ENCODE measurements at places on chromosomes 4 and X.

DNA sequence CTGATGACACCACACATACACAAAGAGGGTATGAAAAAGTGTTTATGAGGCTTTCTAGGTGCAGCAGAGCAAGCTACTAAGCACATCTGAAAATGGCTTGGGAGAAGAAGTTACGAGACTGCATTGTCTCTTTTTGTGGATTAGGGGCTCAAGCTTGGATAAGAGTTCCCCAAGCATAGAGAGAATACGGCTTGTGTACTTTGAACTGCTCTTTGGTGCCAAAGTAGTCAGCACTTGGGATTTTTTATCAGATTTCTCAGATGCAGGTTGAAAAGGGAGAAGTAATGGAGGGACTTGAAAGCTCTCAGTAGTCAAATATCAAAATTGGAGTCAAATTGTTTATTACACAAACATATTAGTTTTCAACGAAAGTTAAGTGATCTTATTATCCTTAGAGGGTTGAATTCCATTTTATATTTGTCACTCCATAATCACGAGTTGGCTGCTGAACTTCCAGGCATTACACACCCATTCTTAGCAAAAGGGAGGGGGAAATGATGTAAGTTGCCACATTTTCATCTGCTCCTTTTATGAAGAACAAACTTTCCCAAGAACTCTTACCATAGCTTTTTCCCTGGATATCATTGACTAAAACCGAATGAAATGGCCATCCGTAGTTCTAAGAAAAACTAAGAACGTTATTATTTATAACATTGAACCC, 1904.9 kb downstream of the PCDH7 start:
- no peak overlapping the region for H3K27ac ChIP-seq
- H3K27me3 ChIP-seq = no peaks in the 10 kb centered on the region
- no peaks in the 10 kb centered on the region for H3K36me3 ChIP-seq
- H3K4me3 ChIP-seq = no peak overlapping the region
- no peaks in the 10 kb centered on the region for H3K4me1 ChIP-seq

- H3K27ac ChIP-seq = no peak overlapping the region
- H3K4me3 ChIP-seq = no peak overlapping the region
- DNase-seq = peak; percentile 5
- no peaks in the 10 kb centered on the region for H3K27me3 ChIP-seq
Measured at GRCh38 chr4:82984459-82984858, 26.2 kb downstream of the LIN54 start.

DNA sequence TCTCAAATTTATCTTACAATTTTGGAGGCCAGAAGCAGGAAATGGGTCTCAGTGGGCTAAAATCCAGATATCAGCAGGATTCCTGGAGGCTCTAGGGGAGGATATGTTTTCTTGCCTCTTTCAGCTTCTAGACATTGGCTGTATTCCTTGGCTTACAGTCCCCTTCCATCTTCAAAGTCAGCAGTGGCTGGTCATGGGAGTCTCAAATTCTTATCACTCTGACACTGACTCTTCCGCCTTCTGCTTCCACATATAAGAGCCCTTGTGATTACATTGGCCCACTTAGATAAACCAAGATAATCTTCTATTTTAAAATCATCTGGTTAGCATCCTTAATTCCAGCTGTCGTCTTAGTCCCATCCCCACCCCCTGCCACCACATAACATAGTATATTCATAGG, 113.0 kb downstream of the PCDH7 start:
- H3K36me3 ChIP-seq = no peaks in the 10 kb centered on the region
- no peak overlapping the region for H3K4me3 ChIP-seq
- no peak for DNase-seq
- peaks cover 8% of the 10 kb centered on the region for H3K4me1 ChIP-seq

DNA sequence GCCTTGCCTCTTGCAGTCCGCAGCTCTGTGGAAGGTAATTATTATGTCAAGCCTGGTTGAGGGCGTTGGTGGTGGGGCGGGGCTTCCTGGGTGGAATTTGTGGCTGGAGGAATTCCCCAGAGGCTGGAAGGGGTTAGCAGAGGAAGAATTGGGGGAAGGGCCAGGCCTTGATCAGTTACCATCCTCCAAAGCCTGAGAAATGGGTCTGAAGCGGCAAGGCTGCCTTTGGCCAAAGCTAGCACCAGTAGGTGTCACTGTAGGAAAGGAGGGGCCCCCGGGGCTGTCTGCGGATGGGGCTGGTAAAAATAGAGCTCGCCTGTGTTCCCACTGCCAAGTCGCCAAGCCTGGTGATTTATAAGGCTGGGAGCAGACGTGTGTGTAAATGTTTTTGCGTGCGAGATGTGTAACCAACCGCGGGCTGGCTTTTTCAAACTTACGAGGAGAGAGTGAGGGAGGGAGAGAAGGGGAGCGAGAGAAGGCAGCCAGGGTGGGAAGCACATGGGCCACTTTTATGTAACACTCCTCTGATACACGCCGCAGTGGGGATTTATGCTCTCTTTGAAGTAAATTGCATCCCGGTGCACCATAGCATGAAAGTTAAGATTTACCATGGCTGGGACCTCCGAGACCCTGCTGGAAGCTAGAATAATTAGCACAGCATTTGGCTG, 367.0 kb downstream of the BCOR start:
- H3K27me3 ChIP-seq = no peaks in the 10 kb centered on the region
- H3K27ac ChIP-seq = peak overlapping the region; percentile 2
- H3K4me1 ChIP-seq = peaks cover 29% of the 10 kb centered on the region

DNA sequence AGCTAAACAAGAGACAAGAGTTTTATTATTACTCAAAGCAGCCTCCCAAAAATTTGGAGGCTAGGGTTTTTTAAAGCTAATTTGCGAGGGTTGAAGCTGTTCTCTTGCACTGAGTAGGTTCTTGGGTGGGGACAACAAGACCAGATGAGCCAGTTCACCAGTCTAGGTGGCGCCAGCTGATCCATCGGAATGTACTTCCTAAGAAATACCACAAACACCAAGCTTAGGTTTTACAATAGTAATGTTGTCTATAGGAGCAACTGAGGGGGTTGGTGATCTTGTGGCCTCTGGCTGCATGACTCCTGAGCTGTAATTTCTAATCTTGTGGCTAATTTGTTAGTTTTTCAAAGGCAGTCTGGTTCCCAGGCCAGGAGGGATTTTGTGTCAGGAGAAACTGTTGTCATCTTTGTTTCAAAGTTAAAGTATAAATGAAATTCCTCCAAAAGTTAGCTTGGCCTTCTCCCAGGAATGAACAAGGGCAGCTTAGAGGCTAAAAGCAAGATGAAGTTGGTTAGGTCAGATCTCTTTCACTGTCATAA, 130.6 kb downstream of the SLC7A11 start:
- H3K4me1 ChIP-seq = peaks cover 52% of the 10 kb centered on the region
- peak overlapping the region; percentile 99 for H3K27ac ChIP-seq
- DNase-seq = peak; percentile 74
- no peaks in the 10 kb centered on the region for H3K27me3 ChIP-seq
- H3K36me3 ChIP-seq = no peaks in the 10 kb centered on the region

DNA sequence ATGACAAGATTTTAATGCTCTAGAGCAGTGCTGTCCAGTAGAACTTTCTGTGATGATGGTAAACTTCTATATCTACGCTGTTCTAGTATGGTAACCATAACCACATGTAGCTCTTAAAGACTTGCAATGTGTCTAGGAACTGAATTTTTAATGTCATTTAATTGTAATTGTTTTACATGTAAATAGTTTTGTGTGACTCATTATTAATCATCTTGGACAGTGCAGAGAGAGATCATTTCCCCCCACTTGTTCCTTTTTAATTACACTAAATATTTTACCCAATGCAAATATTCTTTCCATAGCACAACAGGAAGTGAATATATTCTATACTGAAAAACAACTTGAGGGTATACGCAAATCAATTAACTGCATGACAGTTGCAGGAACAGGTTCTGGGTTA, 5.8 kb downstream of the ATG4A start:
- H3K4me3 ChIP-seq = no peak overlapping the region
- H3K27ac ChIP-seq = no peak overlapping the region
- peaks cover 18% of the 10 kb centered on the region for H3K4me1 ChIP-seq
- DNase-seq = peak; percentile 31

DNA sequence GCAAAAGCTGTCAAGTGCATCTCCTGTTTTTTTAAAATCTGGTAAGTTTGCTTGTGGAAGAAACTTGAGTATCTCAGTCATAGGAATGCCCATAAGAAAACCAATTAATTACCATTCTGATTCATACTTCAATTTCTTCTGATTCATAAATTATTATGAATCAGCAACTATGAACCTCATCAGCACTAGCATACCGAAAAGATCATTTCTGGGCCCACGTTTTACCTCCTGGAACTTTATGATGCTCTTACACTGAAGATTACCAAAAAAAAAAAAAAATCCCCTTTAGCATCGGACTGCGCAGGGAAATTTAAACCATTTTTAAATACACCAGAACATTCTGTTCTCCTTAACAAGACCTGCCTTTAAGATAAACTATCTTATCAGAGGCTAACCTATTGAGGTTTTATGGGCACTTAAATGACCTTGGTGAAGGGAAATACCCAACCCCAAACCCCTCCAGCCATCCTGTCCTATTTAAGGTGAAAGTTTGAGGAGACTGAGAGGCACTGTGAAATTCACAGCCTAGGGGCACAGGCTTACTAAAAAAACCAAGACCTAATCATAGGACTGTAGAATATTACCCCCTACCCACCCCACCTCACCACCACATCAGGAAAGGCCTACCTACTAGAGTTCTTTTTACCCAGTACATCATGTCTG, 38.2 kb upstream of the ABCG2 start:
- no peaks in the 10 kb centered on the region for H3K36me3 ChIP-seq
- no peak overlapping the region for H3K4me3 ChIP-seq
- no peaks in the 10 kb centered on the region for H3K4me1 ChIP-seq
- no peak for DNase-seq
- no peaks in the 10 kb centered on the region for H3K27me3 ChIP-seq
- no peak overlapping the region for H3K27ac ChIP-seq

DNA sequence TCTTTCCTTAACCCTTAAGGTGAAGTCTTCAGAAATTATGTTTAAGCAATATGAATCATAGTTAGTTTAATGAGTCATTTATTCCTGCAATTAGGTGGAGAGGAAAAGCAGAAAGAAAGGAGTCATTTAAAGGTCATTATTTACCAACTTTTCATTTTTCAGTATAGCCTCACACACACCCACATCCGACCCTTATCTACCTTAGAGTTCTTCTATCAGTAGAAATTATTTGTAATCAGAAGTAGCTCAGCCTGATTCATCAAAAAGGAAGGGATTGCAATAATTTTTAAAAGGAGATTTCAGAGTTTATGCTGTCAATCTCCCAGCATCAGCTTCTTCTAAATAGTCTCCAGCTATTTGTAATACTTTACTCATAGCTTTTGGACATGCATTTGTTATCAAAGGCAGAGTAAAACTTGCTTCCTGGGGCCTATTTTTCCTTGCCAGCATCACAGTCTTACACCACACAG, 5.9 kb downstream of the ANXA10 start:
- peak; percentile 91 for DNase-seq
- no peaks in the 10 kb centered on the region for H3K27me3 ChIP-seq
- H3K4me1 ChIP-seq = peaks cover 58% of the 10 kb centered on the region

DNA sequence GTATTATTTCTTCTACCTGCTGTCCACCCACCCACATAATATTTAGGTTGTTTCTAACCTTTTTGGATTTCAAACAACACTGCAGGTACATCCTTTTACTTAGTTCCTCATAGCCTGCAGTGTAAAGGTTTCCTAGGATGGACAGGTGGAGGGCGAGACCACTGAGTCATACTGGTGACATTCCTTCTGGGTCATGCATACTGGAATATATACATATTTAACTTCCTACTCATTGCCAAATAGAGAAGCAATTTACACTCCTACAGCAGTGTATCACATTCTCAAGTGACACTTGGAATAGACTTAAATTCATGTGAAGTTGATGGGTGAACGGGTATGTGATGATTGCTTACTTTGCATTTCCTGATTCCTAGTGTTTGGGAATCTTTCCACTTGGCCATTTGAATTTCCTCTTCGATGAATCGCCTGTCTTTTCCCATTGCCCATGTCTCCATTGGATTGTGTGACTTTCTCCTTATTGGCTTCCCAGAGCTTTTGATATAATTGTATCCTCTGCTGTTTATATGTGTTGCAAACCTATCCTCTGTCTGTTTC, 8.2 kb upstream of the PPP2R2C start:
- no peak overlapping the region for H3K27ac ChIP-seq
- no peaks in the 10 kb centered on the region for H3K36me3 ChIP-seq
- H3K27me3 ChIP-seq = peaks cover 5% of the 10 kb centered on the region
- no peak overlapping the region for H3K4me3 ChIP-seq

GRCh38 chrX:72498782-72499181, 73.9 kb downstream of the HDAC8 start:
- H3K4me1 ChIP-seq = no peaks in the 10 kb centered on the region
- no peak overlapping the region for H3K4me3 ChIP-seq

- H3K4me1 ChIP-seq = no peaks in the 10 kb centered on the region
- H3K4me3 ChIP-seq = no peak overlapping the region
- H3K36me3 ChIP-seq = no peaks in the 10 kb centered on the region
- no peak overlapping the region for H3K27ac ChIP-seq
- H3K27me3 ChIP-seq = no peaks in the 10 kb centered on the region
Measured at GRCh38 chr4:82248903-82249632, 124.7 kb downstream of the HNRNPD start.

- peaks cover 3% of the 10 kb centered on the region for H3K4me1 ChIP-seq
- H3K36me3 ChIP-seq = no peaks in the 10 kb centered on the region
- no peak for DNase-seq
- no peak overlapping the region for H3K27ac ChIP-seq
- no peak overlapping the region for H3K4me3 ChIP-seq
- no peaks in the 10 kb centered on the region for H3K27me3 ChIP-seq
Measured at GRCh38 chrX:22516893-22517292, 244.2 kb downstream of the CBLL2 start.

GRCh38 chrX:129116676-129117470, 406.4 kb downstream of the SMARCA1 start:
- H3K4me1 ChIP-seq = no peaks in the 10 kb centered on the region
- no peak overlapping the region for H3K4me3 ChIP-seq
- H3K27me3 ChIP-seq = no peaks in the 10 kb centered on the region
- no peak for DNase-seq
- H3K27ac ChIP-seq = no peak overlapping the region

DNA sequence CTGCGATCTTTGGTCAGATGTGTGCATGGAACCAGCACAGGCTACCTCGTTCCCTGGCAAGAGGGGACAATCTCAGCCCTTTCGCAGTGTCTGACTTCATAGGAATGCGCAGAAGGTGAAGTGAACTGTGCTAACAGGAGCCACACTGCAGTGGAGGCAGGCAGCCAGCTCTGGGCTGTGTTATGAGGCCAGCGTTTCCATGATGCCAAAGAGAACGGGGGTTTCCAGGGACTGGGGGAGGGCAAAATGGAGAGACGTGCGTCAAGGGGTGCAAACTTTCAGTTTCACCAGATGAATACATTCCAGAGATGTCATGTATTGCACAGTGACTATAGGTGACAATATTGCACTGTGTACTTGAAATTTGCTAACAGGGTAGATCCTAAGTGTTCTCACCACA, 30.4 kb downstream of the CLDN34 start:
- peaks cover 8% of the 10 kb centered on the region for H3K4me1 ChIP-seq
- H3K4me3 ChIP-seq = no peak overlapping the region
- no peaks in the 10 kb centered on the region for H3K27me3 ChIP-seq

- H3K4me3 ChIP-seq = no peak overlapping the region
- H3K27me3 ChIP-seq = no peaks in the 10 kb centered on the region
- no peaks in the 10 kb centered on the region for H3K4me1 ChIP-seq
- H3K27ac ChIP-seq = no peak overlapping the region
- H3K36me3 ChIP-seq = no peaks in the 10 kb centered on the region
Measured at GRCh38 chr4:163697121-163697520, 202.6 kb downstream of the TMA16 start.

- H3K4me1 ChIP-seq = no peaks in the 10 kb centered on the region
- H3K27ac ChIP-seq = no peak overlapping the region
- H3K36me3 ChIP-seq = no peaks in the 10 kb centered on the region
- H3K4me3 ChIP-seq = no peak overlapping the region
Measured at GRCh38 chrX:2242326-2242725, 258.4 kb downstream of the DHRSX start.
